IPS DF 6.9 (cell line): ENCODE measurements at places on chromosomes 4 and X.

DNA sequence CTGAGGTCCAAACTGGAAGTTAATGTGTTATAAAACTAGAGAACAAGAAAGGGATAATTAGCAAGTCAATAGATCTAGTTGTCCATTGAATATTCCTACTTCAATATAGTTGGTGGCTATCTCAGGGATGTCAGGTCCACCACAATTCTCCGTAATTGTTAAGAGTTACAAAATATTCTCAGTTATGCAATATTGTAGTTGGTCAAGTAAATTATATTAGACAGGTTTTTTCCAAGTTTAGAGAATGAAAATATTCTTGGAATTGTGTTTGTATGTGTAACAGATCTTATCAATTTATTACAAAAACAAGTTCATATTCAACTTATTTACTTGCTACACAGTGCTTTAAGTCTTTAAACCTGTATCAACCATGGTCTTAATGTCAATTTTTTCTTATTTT, 547.4 kb downstream of the SPRY1 start:
- H3K4me3 ChIP-seq, result no peak overlapping the region
- no peak overlapping the region for H3K27ac ChIP-seq
- no peaks in the 10 kb centered on the region for H3K27me3 ChIP-seq

DNA sequence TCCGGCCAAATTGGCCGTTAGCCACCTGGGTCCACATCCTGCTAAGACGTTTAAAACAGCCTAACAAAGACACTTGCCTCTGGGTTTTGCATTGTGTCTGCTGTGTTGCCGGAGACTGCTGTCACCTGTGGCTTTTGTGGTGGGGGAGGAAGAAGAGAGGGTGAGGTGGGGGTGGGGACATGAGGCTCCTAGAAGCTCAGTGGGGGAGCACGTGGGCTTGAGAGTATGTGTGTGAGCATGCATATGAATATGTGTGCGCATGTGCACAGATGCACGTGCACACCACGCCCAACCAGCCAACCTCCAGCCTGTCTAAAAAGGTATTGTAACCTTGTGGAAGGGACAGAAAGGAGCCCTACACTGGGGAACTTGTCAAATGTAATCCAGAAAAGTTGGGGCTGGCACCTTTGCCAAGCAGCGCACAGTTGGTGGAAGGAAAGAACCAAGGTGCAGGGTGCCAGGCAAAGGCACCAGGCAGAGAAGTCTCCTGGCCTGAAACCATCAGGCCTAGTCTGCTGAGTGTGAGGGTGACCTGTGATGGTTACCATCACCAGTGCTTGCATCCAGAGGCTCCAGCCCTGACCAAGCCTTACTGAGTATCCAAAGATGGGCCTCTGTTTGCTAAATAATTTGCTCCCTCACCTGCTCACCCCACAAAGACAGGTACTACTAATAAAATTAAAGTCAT, 10.1 kb upstream of the SASH3 start:
- H3K36me3 ChIP-seq, result no peaks in the 10 kb centered on the region
- no peak overlapping the region for H3K4me3 ChIP-seq
- no peak for DNase-seq
- no peaks in the 10 kb centered on the region; the same call in 1 of the 2 replicates for H3K4me1 ChIP-seq
- no peaks in the 10 kb centered on the region for H3K27me3 ChIP-seq

- H3K36me3 ChIP-seq, result no peaks in the 10 kb centered on the region
- no peak for DNase-seq
- H3K27me3 ChIP-seq, result no peaks in the 10 kb centered on the region
- H3K27ac ChIP-seq, result no peak overlapping the region
- no peaks in the 10 kb centered on the region for H3K4me1 ChIP-seq
- H3K4me3 ChIP-seq, result no peak overlapping the region
Observed at GRCh38 chrX:118114971-118115370, 1.6 kb downstream of the KLHL13 start.

DNA sequence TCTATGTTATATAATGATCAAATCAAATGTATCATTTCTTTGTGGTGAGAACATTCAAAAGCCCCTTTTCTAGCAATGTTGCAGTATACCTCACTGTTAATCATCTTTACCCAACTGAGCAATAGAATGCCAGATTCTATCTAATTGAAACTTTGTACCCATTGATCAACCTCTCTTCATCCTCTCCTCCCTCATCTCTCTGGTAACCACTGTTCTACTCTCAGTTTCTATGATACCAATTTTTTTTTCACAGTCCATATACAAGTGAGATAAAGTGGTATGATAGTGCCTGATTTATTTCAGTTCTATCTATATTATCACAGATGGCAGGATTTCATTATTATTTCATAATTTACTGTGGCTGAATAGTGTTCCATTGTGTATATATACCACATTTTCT, 209.8 kb downstream of the SPCS3 start:
- no peak for DNase-seq
- no peaks in the 10 kb centered on the region for H3K27me3 ChIP-seq
- no peak overlapping the region for H3K27ac ChIP-seq
- no peaks in the 10 kb centered on the region for H3K4me1 ChIP-seq
- H3K4me3 ChIP-seq, result no peak overlapping the region

DNA sequence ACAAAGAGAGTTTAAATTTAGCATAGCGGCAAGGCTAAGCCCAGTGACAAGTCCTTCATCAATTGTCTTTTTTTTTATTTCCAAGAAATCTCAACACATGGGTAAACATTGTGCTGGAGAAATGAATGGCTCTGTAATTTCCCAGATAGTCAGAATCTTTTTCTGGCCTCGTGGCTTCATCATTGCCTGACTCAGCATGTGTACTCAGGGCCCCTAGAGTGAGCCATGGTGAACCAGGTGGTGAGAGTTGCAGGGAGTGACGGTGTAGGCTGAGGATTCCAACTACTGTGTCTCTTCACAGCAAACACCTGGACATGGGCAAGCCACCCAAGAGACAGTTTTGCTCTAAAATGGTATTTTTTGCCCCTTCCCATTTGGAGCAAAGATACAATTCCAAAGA, 43.1 kb upstream of the UCP1 start:
- no peak overlapping the region for H3K27ac ChIP-seq
- no peak overlapping the region for H3K4me3 ChIP-seq
- DNase-seq, result no peak
- H3K27me3 ChIP-seq, result no peaks in the 10 kb centered on the region
- peaks cover 2% of the 10 kb centered on the region; the same call in 1 of the 2 replicates for H3K4me1 ChIP-seq

- H3K4me3 ChIP-seq, result no peak overlapping the region
- no peaks in the 10 kb centered on the region for H3K27me3 ChIP-seq
- DNase-seq, result no peak
- H3K27ac ChIP-seq, result no peak overlapping the region
Observed at GRCh38 chrX:123425471-123425870, 241.4 kb downstream of the GRIA3 start.

DNA sequence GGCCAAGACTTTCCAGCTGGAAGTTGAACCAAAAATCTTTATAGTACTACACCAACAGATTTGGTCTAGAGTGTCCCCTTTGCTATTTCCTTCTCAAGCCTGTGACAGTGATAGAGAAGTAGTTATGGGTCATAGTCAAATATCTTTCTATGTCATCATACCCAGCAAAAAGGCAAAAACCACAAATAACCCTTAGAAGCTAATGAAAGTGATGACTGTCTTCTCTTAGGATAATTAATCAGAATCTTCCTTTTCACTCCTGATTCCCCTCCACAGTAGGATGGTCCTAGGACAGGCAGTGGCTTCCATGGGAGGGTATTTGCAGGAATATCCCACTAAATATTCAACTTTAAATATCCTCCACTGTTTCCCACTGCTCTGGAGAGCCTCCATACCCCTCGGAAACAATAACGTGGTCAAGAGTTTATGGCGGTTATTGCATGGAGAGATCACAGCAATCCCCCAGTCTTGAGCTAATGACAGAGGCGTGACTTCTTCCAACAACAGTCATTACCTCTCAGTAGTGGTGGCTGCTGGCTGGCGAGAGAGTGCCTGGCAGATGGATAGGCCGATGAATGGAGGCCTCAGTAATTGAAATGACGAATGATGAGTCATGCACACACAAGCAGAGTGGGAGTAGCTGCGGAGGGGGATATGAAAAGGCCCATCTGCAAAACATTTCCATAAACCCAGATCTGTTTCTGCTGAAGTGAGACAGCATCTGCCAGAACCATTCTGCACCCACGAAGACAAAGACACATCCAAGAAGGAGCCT, 154.9 kb downstream of the STK32B start:
- H3K27me3 ChIP-seq, result no peaks in the 10 kb centered on the region
- no peak overlapping the region for H3K27ac ChIP-seq
- H3K4me1 ChIP-seq, result peaks cover 3% of the 10 kb centered on the region; the same call in 1 of the 2 replicates
- DNase-seq, result no peak
- no peak overlapping the region for H3K4me3 ChIP-seq

- no peaks in the 10 kb centered on the region for H3K36me3 ChIP-seq
- H3K4me3 ChIP-seq, result no peak overlapping the region
- H3K4me1 ChIP-seq, result no peaks in the 10 kb centered on the region
- no peak overlapping the region for H3K27ac ChIP-seq
- no peak for DNase-seq
Observed at GRCh38 chr4:163665521-163666331, 171.2 kb downstream of the TMA16 start.

- H3K36me3 ChIP-seq, result no peaks in the 10 kb centered on the region
- no peak overlapping the region for H3K4me3 ChIP-seq
- no peak for DNase-seq
- H3K4me1 ChIP-seq, result no peaks in the 10 kb centered on the region
Observed at GRCh38 chr4:181569553-181569952, 673.6 kb upstream of the TENM3 start.

DNA sequence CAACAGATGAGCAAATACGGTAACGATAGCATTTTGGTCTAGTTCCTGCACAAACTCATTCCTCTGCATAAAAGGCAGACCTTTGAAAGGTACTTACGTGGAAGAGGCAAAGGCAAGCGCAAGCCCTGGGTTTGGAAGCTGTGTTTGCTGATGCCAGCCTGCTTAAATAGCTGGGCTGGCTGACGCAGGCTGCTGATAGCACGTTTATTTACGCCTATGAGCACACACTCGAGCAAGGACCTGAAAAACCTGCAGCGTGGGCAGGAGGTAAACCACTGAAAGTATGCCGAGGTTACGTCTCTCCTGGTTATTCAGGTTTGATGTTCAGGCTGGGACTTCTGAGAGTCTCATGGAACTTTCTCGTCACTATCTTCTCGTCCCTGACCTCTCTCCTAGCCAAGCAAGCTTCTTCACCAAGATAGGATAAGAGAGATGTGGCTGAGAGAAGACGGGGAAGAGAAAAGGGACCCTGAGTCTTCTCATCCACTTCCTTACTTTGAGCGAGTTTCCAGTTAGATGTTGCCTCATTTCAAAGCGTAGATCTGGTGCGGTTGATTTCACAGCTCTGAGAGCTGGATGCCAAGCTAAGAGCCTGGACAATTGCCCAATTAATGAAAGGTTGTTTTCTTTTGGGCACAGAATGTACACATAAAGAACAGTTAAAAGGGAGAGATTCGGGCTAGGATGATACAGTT, at the start of gene HOPX:
Gene HOPX (minus strand): TSS at position 139 of the 695 bp plus-strand sequence. CDS start 23,480 bp downstream, outside the sequence.
- no peak for DNase-seq
- no peak within 1 kb of the TSS for H3K27ac ChIP-seq
- no peak within 1 kb of the TSS for H3K4me3 ChIP-seq
- H3K27me3 ChIP-seq, result no peaks in the 10 kb centered on the region; the same call in 1 of the 2 replicates

DNA sequence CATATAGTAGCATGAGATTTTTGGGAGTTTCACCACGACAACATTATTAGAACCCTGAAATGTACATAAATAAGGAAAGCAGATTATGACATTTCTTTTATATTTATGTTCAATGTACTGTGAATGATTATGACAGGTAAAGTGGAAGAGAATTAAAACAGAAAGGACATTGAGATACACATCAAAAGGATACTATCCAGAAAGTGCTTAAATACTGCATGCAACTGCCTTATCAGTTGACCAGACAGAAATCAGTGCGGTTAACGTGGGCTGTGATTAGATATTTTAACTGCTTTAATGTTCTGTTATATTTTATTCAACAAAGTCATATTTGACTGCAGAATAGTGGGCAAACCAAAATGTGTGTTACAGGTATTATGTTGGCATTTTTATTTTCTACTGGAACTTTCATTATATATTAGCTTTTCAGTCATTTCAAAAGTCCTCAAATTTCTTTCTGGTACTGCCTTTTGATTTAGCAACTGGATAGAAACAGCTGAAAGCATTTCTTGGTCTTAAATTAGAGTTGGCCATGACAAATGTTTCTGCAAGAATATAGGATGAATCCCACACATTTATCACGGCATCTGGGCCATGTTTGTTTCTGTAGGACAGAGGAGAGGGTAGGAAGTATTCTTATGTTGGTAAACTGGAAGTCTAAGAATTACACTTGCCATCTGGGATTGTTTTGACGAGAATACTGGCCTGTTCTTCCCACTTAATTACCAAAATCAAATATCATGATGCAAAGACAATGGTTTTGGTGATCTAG, 255.2 kb downstream of the SLC39A8 start:
- H3K4me1 ChIP-seq, result no peaks in the 10 kb centered on the region
- no peak overlapping the region for H3K4me3 ChIP-seq
- no peak overlapping the region for H3K27ac ChIP-seq
- no peak for DNase-seq
- H3K36me3 ChIP-seq, result no peaks in the 10 kb centered on the region

DNA sequence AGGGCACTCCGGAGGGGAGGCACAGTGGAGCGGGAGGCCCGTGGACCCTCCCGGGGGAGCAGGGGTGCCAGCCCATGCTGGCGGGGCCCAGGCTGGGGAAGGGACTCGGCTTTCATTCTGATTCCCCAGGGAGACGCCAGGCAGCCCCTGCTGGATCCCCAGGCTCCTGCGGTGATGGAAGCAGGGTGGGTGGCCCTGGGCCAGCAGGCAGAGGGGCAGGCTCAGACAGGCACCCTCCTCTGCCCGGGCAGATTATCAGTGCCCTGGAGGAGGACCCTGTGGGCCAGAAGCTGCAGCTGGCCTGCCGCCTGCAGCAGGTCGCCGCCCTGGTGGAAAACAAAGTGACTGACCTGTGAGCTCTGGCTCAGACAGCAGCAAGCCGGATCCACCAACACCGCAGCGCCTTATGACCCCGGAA, 2.1 kb upstream of the SRPK3 start:
- no peak overlapping the region for H3K4me3 ChIP-seq
- no peaks in the 10 kb centered on the region for H3K27me3 ChIP-seq
- H3K27ac ChIP-seq, result no peak overlapping the region
- no peaks in the 10 kb centered on the region for H3K4me1 ChIP-seq
- H3K36me3 ChIP-seq, result peaks cover 2% of the 10 kb centered on the region; the same call in 1 of the 2 replicates

DNA sequence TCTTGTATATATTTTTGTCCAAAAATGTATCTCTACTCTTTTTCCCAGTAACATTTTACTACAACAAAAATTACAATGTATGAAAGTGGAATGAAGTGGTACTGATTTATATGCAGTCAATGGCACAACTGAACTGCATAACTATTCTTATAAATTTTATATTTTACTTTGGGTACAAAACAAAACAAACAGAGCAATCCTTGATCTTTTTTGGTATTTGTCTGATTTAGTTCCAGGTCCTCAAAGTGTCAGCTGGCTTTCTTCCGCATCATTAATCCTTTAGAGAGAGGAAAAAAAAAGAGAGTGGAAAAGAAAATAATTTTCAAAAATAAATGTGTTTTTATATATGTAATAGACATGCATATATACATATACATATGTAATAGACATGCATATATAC, 252.4 kb upstream of the SLIT2 start:
- H3K4me3 ChIP-seq, result no peak overlapping the region
- no peaks in the 10 kb centered on the region for H3K27me3 ChIP-seq
- no peaks in the 10 kb centered on the region for H3K36me3 ChIP-seq
- H3K4me1 ChIP-seq, result no peaks in the 10 kb centered on the region
- no peak overlapping the region for H3K27ac ChIP-seq
- no peak for DNase-seq
